Right renal pelvis (tissue), 4 donors: ENCODE measurements at places on chromosomes 5 and 9. TPM values are rescaled to one million over a fixed set of nuclear protein-coding genes. Genes with fewer than 3 reads are reported as not detected.

DNA sequence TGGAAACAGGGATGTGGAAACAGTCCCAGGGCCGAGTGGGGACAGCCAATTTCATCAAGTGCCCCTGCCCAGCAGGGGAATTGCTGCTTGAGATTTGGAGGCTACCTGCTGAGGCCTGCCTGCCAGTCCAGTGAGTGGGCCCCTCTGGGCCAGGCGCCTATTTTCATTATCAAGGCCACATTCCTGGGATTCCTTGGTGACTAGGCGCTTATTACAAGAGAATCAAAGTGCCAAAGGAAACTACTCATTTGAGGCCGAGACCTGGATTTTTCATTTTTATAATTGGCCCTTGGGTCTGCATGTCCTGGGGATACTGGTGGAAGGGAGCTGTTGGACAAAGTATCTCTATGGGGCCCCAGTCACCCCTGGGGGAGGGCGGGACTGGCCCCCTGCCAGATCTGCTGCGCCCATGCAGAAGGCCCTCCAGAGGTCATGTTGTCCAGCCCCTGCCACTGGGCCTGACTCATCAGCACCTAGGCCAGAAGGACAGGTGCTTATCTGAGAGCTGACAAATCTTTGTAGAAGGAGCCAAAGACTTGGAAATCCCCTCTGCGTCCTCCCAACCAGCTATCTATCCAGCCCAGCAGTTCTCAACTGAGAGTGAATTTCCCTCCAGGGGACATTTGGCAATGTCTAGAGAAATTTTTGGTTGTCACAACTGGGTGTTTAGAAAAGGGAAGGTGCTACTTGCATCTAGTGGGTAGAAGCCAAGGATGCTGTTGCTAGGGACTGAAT, 45.6 kb downstream of the FOXI1 start:
- no peak for DNase-seq

GRCh38 chr9:134600836-134601638, 40.6 kb upstream of the COL5A1 start:
- no peak for DNase-seq

C9 gene
- polyA plus RNA-seq: 0.24 TPM

DNA sequence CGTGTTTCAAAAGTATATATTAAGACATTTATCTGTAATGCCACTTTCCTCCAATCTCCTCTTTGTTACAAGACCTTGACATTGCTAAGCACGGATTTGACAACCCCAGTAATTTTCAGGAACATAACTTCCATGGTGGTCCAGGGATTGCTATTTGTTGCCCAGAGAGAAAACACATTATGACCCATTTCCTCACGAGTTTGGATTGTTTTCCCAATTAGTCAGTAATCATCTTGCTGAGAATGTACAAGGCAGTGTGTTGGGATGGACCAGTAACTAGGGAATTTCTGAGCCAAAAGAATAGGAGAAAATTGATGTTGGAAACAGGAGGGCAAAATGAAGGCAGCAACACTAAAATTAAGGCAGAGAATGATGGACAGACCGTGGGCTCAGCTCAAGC, 574.1 kb downstream of the EBF1 start:
- no peak for DNase-seq

DNA sequence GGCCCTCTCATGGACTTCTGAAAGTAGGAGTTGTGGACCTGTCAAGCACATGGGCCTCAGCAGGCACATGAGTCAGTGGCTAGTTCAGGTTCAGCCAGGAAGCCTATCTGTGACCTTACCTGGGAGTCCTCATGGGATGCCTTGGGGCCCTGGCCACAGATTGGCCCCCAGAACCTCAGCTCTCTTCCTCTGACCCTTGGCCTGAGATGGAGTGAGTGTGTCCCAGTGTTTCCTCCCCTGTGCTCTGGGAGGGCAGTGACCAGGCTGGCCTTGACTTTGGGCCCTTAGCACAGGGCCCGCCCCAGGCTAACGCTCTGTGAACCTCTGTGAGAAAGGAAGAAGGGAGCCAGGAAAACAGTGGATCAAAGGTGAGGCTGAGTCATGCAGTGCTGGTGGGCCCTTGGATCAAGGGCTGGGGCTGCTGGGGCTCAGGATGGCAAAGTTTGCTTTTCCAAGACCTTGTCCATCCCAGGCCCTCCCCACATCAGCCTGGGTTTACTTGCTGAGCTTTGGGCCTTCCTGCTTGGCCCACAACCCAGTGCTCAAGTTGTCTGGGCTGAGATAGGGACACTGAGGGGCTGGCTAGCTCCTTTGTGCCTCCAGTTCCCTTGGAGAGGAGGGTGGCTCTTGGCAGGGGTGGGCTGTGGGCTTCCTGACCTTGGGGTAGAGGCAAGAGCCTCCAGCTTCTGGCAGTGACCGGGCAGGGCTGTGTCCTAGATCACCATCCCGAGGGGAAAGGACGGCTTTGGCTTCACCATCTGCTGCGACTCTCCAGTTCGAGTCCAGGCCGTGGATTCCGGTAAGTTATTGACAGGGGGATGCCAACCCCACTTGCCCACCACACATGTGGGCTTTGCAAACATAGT, 41.4 kb downstream of the RGS3 start:
- no peak for DNase-seq

TRPM6 gene
- polyA plus RNA-seq: 1.7 TPM

DNA sequence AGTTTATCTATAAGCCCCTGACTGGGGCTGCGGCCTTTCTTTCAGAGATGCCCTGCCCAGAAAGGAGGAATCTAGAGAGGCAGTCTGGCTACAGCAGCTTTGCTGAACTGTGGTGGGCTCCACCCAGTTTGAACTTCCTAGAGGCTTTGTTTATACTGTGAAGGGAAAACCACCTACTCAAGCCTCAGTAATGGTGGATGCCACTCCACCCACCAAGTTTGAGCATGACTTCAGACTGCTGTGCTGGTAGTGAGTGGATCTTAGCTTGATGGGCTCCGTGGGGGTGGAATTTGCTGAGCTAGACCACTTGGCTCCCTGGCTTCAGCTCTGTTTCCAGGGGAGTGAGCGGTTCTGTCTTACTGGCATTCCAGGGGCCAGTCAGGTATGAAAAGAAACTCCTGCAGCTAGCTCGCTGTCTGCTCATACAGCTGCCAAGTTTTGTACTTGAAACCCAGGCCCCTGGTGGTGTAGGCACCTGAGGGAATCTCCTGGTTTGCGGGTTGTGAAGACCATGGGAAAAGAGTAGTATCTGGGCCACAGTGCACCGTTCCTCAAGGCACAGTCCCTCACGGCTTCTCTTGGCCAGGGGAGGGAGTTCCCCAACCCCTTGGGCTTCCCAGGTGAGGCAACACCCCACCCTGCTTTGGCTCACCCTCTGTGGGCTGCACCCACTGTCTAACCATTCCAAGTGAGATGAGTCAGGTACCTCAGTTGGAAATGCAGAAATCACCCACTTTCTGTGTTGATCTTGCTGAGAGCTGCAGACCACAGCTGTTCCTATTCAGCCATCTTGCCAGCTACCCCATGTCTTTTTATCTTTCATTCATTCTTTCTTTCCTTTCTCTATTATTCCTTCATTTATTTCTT, 211.8 kb upstream of the C9orf72 start:
- DNase-seq: no peak

- no peak for DNase-seq
Observed at GRCh38 chr9:129394886-129395279, 216.8 kb upstream of the IER5L start.

GRCh38 chr5:37308793-37309192, 59.6 kb upstream of the CPLANE1 start:
- no peak for DNase-seq

SPINK5 gene
- 0.46 TPM for polyA plus RNA-seq
